ENCODE measurements at places on chromosomes 11 and 22. TPM values are rescaled to one million over a fixed set of nuclear protein-coding genes. Genes with fewer than 3 reads are reported as not detected.

C11orf16 gene
- total RNA-seq = not detected

KLHL35 gene
- 1.3 TPM for total RNA-seq

SMTNL1 gene
- total RNA-seq = not detected

KRTAP5-8 gene
- not detected for total RNA-seq

DSCAML1 gene
- total RNA-seq = 0.07 TPM

HMOX1 gene
- 0.85 TPM for total RNA-seq

ABTB2 gene
- 24.6 TPM for total RNA-seq

GRCh38 chr11:130636722-130637464 is 188.4 kb downstream of the ADAMTS15 start:
- peak overlapping the region; percentile 9 for H3K4me3 ChIP-seq
- no peaks in the 10 kb centered on the region for H3K36me3 ChIP-seq
- peaks cover 19% of the 10 kb centered on the region for H3K4me1 ChIP-seq

- no peaks in the 10 kb centered on the region for H3K27me3 ChIP-seq
- peaks cover 86% of the 10 kb centered on the region for H3K36me3 ChIP-seq
- peaks cover 90% of the 10 kb centered on the region for H3K4me1 ChIP-seq
Measured at GRCh38 chr11:34637303-34637702, 16.4 kb downstream of the EHF start.

DNA sequence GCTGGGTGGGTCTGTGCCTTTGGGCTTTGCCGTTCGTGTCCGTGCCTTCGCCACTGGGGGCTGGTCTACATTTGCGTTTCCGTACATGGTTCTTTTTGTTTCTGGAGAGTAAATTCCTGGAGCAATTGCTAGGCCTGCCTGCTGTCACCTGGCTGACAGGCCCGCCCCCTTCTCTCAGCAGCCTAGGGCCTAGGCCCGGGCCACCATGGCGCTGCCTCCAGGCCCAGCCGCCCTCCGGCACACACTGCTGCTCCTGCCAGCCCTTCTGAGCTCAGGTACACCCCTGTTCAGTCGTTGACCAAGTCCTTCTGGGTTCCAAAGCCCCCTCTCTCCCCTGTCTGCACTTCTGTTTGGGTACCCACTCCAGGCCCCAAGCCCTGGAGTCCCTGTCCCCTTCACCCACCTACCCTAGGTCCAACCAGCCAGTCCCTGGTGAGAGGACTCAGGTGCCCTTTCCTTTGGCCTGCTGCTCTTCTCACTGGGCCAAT is 649 bp downstream of the TMEM25 start:
- H3K36me3 ChIP-seq = peaks cover 33% of the 10 kb centered on the region
- no peak for DNase-seq
- H3K4me3 ChIP-seq = peak overlapping the region; percentile 75
- no peak overlapping the region for H3K27ac ChIP-seq

DNA sequence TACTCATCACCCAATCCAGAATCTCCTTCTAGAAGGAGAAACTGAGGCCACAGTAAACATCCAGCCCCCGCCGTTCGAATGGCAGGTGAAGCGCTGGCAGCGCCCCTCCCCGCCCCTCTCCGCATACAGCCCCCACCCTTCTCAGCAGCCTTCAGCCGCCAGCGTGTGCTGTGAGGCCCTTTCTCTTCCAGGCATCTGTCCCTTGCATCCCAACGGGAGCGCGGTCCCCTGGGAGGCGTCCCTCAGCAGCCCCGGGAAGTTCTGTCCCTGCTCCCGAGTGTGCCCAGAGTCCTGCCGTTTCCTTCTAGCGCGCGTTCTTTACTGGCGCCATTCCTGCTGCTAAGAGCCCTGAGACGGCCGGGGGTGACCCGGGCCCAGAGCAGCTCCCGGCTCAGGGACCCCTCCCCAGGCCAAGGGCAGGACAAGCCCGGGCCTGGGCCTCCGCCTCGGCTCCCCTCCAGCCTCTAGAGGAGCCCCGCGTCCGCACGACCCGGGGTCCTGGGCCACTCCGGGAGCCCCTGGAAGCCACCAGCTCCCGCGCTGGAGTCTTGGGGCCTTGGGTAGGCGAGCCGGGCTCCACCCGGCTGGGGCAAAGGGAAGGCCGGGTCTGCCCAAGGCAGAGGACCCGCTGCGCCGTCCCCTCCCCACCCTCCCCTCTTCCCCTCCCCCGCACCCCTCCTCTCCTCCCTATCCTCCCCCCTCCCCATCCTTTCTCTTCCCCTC is 450.4 kb downstream of the OPCML start:
- H3K4me1 ChIP-seq = no peaks in the 10 kb centered on the region
- DNase-seq = no peak
- H3K27ac ChIP-seq = no peak overlapping the region

DNA sequence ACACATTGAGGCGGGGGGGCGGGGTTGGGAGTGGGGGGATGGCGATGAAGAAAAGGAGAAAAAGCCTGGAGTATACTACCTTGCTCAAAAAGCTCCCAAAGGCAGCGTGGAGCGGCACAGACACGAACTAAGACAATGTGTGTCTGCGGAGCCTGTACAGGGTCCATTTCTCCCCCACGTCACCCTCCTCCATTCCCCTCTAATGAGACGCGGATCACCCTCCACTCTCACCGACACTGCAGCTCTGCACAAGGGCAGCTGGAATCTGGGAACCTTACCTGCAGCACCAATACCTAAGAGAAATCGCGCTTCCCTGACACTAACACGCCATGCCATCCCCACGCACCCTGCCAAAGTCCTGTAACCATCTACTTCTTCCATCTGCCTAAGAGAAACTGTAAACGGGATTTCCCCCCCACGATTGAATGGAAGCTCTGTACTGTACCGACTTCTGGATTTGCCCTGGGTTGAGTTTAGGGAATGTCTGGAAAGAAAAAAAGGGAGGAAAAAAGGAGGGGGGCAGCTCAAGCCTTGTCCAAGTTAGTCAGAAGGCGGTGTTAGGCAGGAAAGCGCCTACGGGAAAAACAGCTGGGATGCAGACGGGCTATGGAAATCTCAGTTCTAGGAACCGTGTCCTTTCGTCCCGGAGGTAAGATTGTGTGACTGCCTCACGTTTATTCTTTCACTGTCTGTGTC is 125.7 kb upstream of the C11orf58 start:
- DNase-seq = no peak
- peaks cover 28% of the 10 kb centered on the region for H3K27me3 ChIP-seq
- H3K27ac ChIP-seq = no peak overlapping the region
- peaks cover 12% of the 10 kb centered on the region for H3K4me1 ChIP-seq

DNA sequence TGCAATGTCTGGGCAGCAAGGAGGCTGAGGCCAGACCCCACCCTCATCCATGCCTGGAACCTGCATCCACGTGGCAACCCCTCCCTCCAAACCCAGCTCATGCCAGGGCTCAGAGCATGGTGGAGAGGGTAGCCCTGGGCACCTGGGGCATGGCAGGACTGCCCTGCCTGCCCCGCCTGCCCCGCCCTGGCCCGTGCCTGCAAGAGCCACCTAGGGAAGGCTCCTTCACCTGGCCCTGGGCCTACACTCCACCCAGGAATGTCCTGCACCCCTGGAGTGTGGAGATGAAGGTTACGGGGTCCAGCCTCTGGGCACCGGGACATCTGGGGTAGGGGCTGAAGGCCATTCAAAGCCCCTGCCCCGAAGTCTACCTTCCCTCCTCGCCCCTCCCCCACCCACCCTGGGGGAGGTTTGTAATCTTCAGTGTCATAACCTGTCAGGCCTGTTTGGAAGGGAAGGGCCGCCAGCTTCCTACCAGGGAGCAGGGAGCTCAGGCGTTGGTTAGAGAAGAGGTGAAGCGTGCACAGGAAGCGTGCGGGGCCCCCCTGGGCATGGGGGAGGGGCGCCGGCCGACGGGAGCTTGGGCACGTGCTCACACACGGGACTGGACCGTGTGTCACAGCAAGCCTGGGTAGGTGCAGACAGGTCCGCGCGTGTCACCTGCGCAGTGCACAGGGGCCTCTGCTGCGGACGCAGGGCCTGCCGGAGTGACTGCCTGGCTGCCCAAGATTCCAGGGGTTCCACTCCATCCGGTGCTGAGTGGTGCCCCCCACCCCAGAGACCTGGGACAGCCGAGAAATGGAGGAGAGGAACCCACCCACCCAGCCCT is 30.7 kb upstream of the TH start:
- H3K27me3 ChIP-seq = peaks cover 5% of the 10 kb centered on the region
- peaks cover 9% of the 10 kb centered on the region for H3K36me3 ChIP-seq
- no peak overlapping the region for H3K27ac ChIP-seq
- DNase-seq = peak; percentile 85
- no peak overlapping the region for H3K4me3 ChIP-seq

DNA sequence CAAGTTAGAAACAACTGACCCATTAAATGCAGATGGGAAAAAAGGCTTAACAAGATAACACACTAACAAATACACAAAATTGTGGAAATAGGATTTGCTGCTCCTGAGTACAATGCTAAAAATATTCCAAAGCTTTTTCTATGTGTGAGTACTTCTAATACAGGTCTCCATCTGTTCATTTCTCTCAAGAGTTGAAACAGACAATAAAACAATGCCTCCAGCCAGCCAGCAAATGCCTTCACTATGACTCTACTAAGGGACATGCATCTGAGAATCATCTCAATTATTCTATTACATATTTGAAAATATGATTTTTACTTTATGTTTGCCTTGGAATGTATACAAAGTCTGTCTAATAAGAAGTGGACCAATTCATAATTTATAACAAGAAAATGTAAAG is 119.0 kb downstream of the CADM1 start:
- no peaks in the 10 kb centered on the region for H3K27me3 ChIP-seq
- H3K4me3 ChIP-seq = no peak overlapping the region
- H3K4me1 ChIP-seq = no peaks in the 10 kb centered on the region
- DNase-seq = no peak
- no peak overlapping the region for H3K27ac ChIP-seq
- no peaks in the 10 kb centered on the region for H3K36me3 ChIP-seq

DNA sequence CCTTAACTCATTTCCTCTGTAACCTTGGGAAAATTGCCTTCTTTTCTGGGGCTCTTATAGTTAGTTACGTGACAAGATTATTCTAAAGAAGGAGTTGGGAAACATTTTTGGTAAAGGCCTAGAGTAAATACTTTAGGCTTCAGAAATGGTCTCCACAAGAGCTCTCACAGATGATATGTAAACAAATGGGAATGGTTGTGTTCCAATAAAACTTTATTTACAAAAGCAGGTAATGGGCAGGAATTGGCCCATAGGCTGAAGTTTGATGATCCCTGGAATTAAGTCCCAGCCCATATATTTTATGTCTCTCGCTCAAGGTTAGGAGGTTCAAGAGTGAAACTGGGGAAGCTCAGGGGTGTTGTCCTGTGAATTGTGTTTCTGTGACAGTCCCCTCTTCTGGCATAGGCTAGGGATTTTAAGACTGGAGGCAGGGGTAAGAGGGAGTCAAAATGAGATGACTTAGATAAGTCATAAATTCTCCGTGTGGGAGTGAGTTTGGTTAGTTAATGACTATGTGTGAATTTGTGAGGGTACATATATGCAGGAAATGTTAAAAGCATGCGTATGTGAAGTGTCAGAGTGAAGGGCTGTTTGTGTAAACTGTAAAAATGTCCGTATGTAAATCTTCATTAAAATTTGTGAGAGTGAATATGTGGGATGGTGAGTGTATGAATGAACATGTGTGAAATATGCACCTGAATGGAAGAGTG is 7.4 kb upstream of the OR52B4 start:
- H3K36me3 ChIP-seq = no peaks in the 10 kb centered on the region
- no peaks in the 10 kb centered on the region for H3K4me1 ChIP-seq
- H3K27ac ChIP-seq = no peak overlapping the region
- DNase-seq = no peak

GRCh38 chr22:27663812-27664211 is 137.7 kb downstream of the MN1 start:
- no peaks in the 10 kb centered on the region for H3K36me3 ChIP-seq
- DNase-seq = no peak
- no peak overlapping the region for H3K27ac ChIP-seq
- H3K4me3 ChIP-seq = no peak overlapping the region

GRCh38 chr11:121829159-121829643 is 286.8 kb downstream of the BLID start:
- no peak overlapping the region for H3K4me3 ChIP-seq
- no peaks in the 10 kb centered on the region for H3K4me1 ChIP-seq
- no peaks in the 10 kb centered on the region for H3K36me3 ChIP-seq
- H3K27me3 ChIP-seq = no peaks in the 10 kb centered on the region
- no peak overlapping the region for H3K27ac ChIP-seq

DNA sequence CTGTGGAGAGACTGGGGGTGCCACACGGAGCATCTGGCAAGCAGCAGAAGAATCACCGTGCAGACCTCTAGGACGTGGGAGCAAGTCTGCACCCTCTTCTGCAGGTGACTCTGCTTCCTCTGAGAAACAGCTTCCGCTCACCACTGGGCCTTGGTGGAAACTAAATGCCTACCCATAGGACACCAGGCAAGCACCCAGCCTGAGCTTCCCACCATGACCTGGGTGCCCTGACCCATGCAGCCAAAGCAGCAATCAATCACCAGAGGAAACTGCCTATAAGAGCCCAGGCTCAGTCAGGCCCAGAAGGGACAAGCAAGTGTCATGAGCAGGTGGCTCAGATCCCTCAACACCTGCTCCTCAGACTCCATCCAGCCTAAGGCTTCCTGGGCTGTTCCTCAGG is 63.4 kb downstream of the IGLL5 start:
- no peaks in the 10 kb centered on the region for H3K4me1 ChIP-seq
- no peaks in the 10 kb centered on the region for H3K36me3 ChIP-seq
- H3K27me3 ChIP-seq = peaks cover 93% of the 10 kb centered on the region
- DNase-seq = no peak
- H3K27ac ChIP-seq = no peak overlapping the region
- H3K4me3 ChIP-seq = no peak overlapping the region

DNA sequence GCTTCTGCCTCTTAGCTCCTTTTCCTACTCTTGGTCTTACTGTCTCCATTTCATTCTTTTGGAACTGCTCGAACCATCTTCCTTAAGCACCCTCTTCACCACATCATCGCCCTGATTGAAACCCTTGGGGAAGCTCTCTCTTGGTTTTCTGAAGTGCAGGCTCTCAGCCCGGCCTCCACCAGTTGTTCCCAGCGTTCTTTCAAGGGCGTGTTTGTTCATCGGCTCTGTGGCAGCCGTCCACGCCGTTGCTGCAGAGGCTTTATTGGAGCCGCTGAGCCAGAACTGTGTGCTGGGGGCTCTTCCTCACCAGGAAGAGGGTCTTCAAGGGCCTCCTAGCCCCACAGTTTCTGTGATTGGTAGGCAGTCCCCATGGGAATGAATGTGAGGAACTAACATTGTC is 214.1 kb downstream of the TBC1D22A start:
- no peak overlapping the region for H3K4me3 ChIP-seq
- H3K36me3 ChIP-seq = no peaks in the 10 kb centered on the region
- DNase-seq = no peak
- no peaks in the 10 kb centered on the region for H3K4me1 ChIP-seq
- no peak overlapping the region for H3K27ac ChIP-seq

DNA sequence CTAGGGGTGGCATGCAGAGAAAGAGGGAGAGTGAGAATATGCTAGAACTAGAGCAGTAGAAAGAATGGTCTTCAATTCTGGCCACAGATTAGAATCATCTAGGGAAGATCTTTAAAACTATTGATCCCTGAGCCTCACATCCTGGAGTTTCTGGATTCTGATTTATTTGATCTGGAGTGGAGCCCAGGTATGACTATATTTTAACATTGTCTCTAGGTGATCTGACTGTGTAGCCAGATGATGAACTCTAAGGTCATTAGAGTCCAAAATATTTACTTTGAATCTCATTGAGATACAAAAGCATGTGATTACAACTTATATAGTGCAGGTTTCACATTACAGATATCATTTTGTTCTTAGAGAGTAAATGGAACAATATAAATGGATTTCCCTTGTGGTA is 79.7 kb downstream of the FDX1 start:
- H3K27ac ChIP-seq = no peak overlapping the region
- no peak overlapping the region for H3K4me3 ChIP-seq
- H3K4me1 ChIP-seq = no peaks in the 10 kb centered on the region
- no peak for DNase-seq

Measured in Calu3 (cell line).